ENCODE measurements at places on chromosomes 2 and 18.

- DNase-seq = no peak
These were observed 338.0 kb downstream of the BCL11A start for GRCh38 chr2:60215386-60215901.

DNA sequence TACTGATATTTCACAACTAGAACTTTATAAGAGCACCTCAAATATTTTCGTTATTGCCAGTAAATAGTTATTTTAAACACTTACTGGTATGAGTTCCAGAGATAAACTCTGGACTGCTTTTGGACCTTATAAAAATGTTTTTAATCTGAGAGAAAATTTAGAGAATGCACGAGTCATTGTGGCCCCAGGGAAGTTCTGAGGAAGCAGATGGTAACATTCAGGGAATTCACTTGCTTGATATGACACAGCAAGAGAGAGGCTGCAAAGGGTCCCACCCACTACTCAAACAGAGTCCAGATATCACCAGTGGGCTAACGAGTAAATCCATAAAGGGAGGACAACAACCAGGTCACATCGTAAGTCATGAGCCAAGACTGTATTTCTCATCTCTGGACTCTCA is 526.8 kb downstream of the TDRD15 start:
- no peak for DNase-seq

- no peak for DNase-seq
These were observed 151.7 kb downstream of the MCFD2 start for GRCh38 chr2:46763861-46764260.

DNA sequence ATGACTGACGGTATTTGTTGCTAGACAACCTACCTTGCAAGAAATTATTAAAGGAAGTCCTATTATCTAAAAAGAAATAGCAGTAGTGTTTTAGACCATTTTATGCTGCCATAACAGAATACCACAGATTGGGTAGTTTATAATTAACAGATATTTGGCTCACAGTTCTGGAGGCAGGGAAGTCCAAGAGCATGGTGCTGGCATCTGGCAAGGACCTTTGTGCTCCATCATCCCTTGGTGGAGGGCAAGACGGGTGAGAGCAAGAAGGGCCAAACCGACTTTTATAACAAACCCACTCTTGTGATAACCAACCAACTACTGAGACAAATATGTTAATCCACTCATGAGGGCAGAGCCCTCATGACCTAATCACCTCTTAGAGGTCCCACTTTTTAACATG is 91.2 kb downstream of the DYNC1I2 start:
- no peak for DNase-seq

DNA sequence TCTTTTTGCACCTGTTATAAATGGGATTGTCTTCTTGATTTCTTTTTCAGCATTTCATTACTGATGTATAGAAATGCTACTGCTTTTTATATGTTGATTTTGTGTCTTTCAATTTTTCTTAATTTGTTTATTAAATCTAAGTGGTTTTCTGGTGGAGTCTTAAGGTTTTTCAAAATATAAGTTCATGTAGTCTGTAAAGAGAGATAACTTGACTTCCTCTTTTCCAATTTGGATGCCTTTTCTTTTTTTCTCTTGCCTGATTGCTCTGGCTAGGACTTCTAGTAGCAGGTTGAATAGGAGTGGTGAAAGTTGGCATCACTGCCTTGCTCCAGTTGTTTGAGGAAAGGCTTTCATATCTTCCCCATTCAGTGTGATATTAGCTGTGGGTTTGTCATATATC is 28.6 kb upstream of the GALNT5 start:
- DNase-seq = no peak

DNA sequence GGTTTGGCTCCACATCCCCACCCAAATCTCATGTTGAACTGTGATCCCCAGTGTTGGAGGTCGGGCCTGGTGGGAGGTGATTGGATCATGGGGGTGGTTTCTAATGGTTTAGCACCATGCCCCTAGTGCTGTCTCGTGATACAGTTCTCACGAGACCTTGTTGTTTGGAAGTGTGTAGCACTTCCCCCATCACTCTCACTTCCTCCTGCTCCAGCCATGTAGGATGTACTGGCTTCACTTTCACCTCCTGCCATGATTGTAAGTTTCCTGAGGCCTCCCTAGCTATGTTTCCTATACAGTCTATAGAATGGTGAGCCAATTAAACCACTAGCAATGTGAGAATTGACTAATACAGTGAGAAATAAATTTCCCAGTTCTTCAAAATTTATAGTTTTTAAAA is 325.9 kb downstream of the FSIP2 start:
- no peak for DNase-seq

DNA sequence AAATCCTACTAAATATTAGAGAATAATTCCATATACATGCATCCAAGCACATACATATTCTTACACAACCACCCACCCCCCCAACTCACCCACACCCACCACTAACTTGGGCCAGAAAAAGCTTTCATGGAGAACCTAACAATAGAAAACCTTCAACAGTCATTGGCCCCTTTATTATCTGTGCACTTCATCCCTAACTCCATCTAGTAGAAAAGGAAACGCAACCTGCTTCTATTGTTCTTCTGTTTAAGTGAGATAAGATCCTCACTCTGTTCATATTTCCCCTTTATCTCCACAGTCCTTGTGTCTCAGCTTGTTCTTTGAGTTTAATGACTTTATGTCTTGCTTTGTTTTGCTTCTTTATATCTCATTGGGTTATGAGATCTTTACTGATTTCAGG is 1740.2 kb upstream of the CELF4 start:
- DNase-seq = no peak

GRCh38 chr2:230161184-230161583 is 58.6 kb downstream of the SP110 start:
- DNase-seq = no peak

DNA sequence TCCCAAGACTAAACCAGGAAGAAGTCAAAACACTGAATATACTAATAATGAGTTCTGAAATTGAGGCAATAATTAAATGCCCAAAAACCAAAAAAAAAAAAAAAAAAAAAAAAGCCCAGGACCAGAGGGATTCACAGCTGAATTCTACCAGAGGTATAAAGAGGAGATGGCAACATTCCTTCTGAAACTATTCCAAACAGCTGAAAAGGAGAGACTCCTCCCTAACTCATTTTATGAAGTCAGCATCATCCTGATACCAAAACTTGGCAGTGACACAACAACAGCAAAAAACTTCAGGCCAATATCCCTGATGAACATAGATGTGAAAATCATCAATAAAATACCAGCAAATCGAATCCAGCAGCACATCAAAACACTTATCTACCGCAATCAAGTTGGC is 108.5 kb upstream of the COL3A1 start:
- DNase-seq = no peak

DNA sequence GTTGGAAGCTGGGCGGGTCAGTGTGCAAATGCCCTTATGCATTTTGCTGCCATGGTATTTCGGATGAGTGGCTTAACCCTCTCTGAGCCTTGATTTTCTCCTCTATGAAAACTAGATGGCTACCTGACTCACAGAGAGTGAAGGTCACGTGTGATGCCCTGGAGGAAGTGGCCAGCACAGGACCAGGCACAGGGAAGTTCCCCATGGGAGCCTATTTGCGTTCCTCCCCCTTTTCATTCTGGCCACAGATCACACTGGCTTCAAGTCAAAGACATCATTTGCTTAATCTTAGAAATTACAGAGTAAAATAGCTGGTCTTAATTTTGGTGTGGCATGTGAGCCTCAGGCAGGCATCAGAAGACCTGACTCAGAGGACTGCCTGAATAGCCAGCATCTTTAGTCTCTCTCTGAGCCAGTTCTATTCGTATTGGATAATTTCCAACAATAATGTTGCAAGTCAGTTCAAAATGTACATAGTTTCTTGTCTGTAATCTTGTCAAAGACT is 57.6 kb upstream of the CD302 start:
- no peak for DNase-seq

GRCh38 chr18:36389027-36389426 is 91.5 kb downstream of the FHOD3 start:
- no peak for DNase-seq

GRCh38 chr18:52391810-52392559 is 52.0 kb downstream of the DCC start:
- DNase-seq = no peak

- DNase-seq = no peak
These were observed 411.0 kb upstream of the GYPC start for GRCh38 chr2:126244937-126245336.

DNA sequence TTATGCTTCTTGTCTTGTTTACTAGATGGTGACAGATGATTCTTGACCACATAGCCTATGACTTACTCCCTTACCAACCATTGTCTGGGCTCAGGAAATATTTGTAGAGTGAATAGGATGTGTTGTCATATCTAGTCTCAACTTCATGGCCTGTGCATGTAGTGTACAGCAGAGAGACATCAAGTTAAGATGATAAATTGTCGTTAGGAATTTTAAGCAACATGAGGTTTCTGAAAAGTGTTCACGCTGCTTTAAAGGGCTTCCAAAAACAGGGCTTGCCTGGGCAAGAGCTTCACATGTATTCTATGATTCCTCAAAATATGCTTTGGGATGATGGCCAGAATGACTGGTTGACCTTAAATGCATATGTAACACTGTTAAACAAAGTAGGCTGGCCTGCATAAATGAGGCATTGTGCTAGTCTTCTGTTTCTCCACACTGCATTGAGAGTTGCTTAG is 424.0 kb downstream of the RND3 start:
- no peak for DNase-seq

Measured in stimulated activated CD4-positive, alpha-beta T cell treated with anti-CD3 and anti-CD28 coated beads, Interleukin-15, amount 100 ng/mL, for 1 hour (primary cell).